ENCODE measurements at places on chromosomes 11 and 22.

GRCh38 chr11:129315781-129316579 lies 59.7 kb upstream of the BARX2 start:
- no peak for DNase-seq

GRCh38 chr11:15724601-15725000 lies 609.9 kb downstream of the INSC start:
- no peak for DNase-seq

- no peak for DNase-seq
These were observed 15.3 kb downstream of the RTL6 start for GRCh38 chr22:44482776-44483175.

DNA sequence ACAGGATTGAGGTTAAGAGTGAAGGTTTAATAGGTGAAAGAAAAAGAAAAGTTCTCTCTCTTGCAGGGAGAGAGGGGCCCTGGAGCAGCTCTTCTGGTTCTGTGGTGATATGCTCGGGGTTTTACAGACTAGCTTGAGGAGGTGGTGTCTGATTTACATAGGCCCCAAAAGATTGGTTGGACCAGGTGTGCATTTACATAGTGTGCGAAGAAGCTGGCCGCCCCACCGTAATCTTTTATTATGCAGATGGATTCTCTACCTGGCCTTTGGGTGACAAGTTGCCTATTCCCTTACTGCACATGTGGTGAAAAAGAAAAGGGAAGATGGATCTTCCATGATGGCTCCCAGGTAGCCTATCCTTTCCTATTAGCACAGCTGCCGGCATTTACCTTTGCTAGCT lies 219.9 kb upstream of the GRIA4 start:
- DNase-seq = no peak

DNA sequence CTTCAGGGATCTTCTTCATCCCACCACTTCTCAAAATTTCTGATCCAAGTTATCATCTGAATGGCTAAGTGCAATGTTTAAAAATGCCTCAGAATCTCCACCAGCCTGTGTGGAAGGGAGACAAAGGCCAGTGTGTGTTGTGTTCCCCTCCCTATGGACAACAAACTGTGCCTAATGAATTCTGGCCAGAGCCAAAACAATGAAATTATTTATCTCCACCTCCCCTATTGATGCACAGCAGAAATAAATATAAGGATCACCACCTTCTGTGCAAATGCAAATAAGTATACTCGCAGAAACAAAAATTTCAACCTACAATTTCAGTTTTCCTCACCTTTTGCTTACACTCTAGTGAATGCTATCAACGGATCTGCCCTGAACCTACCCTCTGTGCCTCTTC lies 75.8 kb downstream of the GAB2 start:
- DNase-seq = no peak

Data from CD4-positive, alpha-beta T cell treated with Interleukin-2 at 100 ng/mL for 4 hours (primary cell).